Stimulated activated CD8-positive, alpha-beta memory T cell treated with anti-CD3 and anti-CD28 coated beads, Interleukin-15, amount 100 ng/mL, for 1 hour (primary cell): ENCODE measurements at places on chromosomes 16 and 17.

- DNase-seq: peak; percentile 39
Observed at GRCh38 chr16:68074850-68075555, 10.2 kb upstream of the NFATC3 start.

GRCh38 chr16:81263470-81264220 is 25.2 kb downstream of the BCO1 start:
- DNase-seq: no peak

DNA sequence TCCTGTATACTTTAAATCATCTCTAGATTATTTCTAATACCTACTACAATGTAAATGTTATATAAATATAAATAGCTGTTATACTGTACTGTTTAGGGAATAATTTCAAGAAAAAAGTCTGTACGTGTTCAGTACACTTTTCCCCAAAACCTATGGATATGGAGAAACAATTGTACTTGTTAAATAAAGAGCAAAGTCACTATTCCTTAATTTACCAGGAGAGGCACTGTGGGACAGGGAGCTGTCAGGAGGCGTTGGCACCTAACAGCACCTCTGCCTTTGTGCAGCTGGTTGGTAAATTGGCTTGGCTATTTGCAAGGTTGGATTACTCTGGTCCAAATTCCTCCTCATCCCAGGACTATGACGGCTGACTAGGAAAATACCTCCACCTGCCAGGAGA is 28.0 kb downstream of the CRHR1 start:
- no peak for DNase-seq

DNA sequence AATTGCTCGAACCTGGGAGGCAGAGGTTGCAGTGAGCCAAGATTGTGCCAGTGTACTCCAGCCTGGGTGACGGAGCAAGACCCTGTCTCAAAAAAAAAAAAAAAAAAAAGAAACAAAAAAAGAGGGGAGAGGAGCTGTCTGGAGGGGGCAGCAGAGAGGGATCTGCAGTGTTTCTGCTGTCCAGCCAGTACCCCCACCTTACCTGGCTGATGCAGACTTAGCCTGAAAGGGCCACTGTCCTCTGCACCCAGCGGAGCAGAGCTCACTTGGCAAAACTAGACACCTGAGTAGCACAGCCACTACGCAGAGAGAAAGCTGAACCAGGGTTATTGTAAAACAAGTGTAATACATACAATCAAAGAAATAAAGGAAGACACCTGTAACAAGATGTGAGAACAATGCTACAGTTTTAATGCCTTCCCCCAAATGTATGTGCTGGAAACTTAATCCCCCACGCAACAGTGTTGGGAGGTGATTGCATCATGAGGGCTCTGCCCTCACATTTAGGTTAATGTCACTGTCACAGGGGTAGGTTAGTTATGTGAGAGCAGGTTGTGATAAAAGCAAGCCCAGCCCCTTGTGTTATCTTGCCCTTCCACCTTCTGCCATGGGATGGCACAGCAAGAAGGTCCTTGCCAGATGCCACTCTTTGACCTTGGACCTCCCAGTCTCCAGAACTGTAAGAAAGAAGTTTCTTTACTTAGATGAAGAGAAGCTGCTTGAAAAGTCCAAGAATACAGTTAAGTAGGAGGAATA is 211.2 kb downstream of the RPTOR start:
- DNase-seq: no peak

DNA sequence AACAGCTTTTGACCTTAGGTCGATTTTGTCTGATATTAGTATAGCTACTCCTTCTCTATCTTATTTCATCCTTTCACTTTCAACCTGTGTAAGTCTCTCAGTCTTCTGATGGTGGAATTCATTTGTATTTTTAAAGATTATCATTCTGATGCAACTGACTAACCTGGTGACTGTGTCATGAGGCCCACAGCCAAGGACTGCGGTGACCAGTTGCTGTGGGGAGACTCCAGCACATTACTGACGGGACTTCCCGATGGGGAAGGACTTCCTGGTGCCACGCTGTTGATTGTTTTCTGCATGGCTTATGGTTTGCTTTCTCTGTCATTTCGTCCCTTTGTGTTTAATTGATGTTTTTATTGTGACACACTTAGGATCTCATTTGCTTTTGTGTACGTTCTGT is 34.2 kb downstream of the RMI2 start:
- DNase-seq: no peak

DNA sequence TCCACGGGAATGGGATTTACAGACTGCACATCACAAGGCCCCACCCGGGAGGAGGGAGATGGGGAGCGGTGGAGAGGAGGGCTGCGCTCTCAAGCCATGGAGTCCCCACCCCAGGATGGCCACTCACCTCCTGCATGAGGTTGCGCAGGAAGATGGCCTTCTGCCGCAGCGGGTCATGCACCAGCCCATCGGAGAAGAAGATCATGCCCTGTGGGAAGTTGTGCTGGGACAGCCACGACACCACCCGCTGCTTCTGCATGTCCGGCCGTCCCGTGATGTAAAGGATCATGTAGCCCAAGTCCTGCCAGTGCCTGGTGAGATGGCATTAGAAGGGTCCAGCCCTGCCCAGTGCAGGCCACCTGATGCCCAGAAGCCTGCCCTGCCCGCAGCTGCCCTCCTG is 17.0 kb downstream of the PIMREG start:
- DNase-seq: no peak

DNA sequence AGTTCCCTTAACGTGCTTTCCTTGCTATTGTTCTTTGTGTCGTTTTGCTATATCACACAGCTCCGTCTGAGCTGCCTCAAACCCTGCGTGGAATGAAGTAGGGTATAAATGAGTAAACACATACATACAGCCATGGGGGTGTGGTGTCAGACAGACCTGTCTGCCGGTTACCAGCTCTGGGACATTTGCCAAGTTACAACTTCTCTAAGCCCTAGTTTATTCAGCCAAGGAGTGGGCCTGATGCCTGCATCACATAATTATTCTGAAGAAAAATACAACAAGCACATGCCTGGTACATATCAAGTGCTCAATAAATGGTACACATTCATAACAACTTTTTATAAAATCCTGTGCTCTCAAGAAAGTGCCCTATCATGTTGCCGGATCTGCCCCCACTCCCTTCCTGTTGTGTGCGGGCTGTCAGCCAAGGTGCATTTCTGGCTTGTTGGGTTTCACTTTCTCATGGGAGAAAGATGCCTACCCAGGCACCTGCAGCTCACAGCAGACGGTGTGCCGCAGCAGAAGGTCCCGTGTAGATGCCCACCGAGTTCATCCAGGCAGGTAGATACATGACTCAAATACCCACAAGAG is 30.5 kb downstream of the SMPD3 start:
- DNase-seq: peak; percentile 46

GRCh38 chr17:11240841-11241610 is at the start of gene SHISA6:
Gene SHISA6 (plus strand): TSS chr17:11241213.
- no peak for DNase-seq

- no peak for DNase-seq
Observed at GRCh38 chr17:67322042-67322787, 44.2 kb downstream of the PSMD12 start.

DNA sequence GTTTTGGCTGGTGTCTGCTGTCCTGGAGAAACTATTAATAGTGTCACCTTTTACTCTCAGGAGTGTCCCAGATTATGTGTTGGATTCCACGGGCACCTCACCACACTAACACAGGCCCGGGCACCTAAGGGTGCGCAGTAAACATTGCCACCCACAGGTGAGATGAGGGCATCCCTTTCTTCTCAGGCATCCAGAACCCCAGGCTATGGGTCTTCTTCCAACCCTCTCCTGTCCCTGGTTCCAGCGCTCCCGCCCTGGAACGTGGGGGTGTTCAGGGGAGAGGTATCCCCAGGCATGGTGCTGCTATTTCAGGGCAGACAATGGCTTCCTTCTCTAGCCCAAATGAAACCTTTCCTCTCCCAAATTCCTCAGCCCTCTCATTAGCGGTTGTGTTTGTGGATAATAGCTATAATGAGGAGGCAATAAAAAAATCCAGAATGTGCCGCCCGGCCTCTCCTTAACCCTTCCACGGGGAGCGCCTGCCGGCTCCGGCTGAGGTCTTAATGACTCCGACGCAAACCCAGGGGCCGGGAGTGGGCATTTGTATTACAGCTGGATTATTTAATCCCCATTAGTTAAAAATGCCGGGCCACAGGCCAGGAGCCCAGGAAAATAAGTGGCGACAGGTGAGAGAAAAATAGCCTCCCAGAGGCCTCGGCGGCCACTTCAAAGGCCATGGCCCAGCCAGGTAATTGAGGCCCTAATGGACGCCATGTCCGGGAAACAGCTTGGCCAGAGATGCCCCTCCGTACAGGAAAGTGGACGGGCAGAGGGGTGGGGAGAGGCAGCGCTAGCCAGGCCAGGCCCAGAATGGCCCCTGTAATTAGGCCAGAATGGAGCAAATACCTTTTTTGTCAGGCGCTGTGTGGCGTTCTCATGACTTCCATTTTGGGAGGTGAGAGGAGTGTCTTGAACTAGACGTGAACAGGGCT is 102.8 kb downstream of the IRX5 start:
- DNase-seq: no peak

- no peak for DNase-seq
Observed at GRCh38 chr16:85699628-85700027, 10.9 kb upstream of the GINS2 start.

GRCh38 chr16:77183137-77183536 is 7.9 kb upstream of the MON1B start:
- no peak for DNase-seq
